ENCODE measurements at places on chromosomes 12 and 14. TPM values are rescaled to one million over a fixed set of nuclear protein-coding genes. Genes with fewer than 3 reads are reported as not detected.

GRCh38 chr12:5222729-5223128, 179.1 kb downstream of the KCNA5 start:
- H3K27me3 ChIP-seq = no peaks in the 10 kb centered on the region
- peaks cover 3% of the 10 kb centered on the region for H3K4me1 ChIP-seq
- H3K36me3 ChIP-seq = no peaks in the 10 kb centered on the region

DNA sequence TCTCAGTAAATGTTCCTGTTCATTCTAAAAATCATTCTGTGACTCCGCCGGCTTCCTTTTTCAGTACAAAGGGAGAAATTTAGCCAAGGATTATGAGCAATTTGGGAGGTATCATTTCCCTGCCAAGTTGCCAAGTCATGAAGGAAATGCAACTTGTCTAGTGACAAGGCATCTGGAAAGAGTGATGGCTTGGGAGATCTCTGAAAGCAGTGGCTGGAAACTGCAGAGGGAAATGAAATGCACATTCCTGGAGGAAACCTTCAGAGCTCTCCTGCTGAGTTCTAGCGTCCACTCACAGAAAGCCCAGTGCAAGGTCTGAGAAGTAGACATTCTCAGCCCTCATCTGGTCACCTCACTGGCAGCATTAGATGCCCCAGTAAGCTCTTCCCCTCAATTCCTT, 91.7 kb downstream of the GALC start:
- H3K27ac ChIP-seq = no peak overlapping the region
- H3K4me1 ChIP-seq = peaks cover 5% of the 10 kb centered on the region
- H3K36me3 ChIP-seq = no peaks in the 10 kb centered on the region

- H3K4me3 ChIP-seq = no peak overlapping the region
- peak; percentile 90 for DNase-seq
- H3K27me3 ChIP-seq = no peaks in the 10 kb centered on the region
- no peaks in the 10 kb centered on the region for H3K36me3 ChIP-seq
Observed at GRCh38 chr12:132500142-132500855, 10.3 kb downstream of the FBRSL1 start.

DNA sequence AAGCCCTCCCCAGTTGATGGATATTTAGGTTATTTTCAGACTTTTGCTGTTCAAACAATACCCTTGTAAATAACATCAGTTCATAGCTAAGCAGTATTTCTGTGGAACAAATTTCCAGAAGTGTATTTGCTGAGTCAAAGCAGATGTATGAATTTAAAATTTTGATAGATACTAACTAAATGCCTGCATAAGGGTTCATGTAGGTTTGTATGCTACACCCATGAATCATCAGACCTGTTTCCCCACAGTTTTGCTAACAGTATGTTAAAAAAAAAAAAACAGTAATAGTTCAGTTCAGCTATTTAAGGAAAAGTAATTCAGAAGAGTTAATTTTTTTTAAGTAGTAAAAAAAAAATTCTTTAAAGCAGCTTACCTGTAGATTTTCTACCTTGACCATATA, 236.1 kb upstream of the DIO2 start:
- no peak for DNase-seq
- no peak overlapping the region for H3K27ac ChIP-seq
- H3K27me3 ChIP-seq = no peaks in the 10 kb centered on the region
- H3K4me1 ChIP-seq = no peaks in the 10 kb centered on the region

Gene ARHGDIB
- total RNA-seq = 0.50 TPM

DNA sequence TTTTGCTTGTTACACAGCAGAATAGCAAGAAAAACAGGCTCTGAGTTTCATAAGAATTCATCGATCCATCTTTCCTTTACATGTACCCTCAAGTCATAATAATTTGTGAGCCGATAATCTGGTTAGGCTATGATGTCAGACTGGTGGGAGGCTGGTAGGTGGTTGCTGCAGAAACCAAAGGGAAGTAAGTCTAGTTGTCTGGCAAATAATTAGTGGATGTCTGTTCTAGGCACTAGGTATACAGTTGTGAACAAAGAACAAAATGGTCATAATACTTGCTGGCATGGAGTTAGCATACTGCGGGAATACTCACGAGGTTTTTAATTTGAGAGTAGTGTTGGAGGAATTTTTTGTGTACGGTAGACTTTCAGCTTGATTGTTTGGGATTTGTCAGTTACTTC, 8.8 kb downstream of the SUSD6 start:
- H3K36me3 ChIP-seq = no peaks in the 10 kb centered on the region
- DNase-seq = no peak
- H3K4me3 ChIP-seq = no peak overlapping the region
- H3K27ac ChIP-seq = no peak overlapping the region
- no peaks in the 10 kb centered on the region for H3K27me3 ChIP-seq

DNA sequence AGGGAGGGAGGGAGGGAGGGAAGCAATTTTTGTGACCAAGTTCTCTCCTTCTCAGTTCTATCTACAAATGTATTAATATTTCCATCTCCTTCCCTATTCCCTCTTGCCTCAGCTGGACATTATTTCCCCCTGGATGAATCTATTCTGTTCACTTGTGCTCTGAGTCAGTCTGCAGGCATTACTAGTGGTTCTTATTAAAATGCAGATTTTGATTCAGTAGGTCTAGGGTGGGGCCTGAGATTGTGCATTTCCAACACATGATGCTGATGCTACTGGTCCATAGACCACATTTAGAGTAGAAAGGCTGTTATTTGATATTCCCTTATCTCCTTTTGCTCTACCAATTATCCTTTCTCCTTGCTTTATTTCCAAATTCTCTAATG, 40.1 kb upstream of the YAF2 start:
- DNase-seq = no peak
- no peaks in the 10 kb centered on the region for H3K36me3 ChIP-seq
- H3K4me1 ChIP-seq = peaks cover 5% of the 10 kb centered on the region
- H3K27ac ChIP-seq = no peak overlapping the region

GRCh38 chr12:42445891-42446290, 119.9 kb downstream of the PPHLN1 start:
- no peak overlapping the region for H3K4me3 ChIP-seq
- DNase-seq = no peak
- no peaks in the 10 kb centered on the region for H3K4me1 ChIP-seq
- H3K27ac ChIP-seq = no peak overlapping the region
- peaks cover 81% of the 10 kb centered on the region for H3K36me3 ChIP-seq
- H3K27me3 ChIP-seq = no peaks in the 10 kb centered on the region

- no peaks in the 10 kb centered on the region for H3K36me3 ChIP-seq
- peaks cover 10% of the 10 kb centered on the region for H3K4me1 ChIP-seq
- DNase-seq = peak; percentile 64
- H3K27me3 ChIP-seq = no peaks in the 10 kb centered on the region
- no peak overlapping the region for H3K4me3 ChIP-seq
Observed at GRCh38 chr12:131882804-131883520, 11.5 kb upstream of the ULK1 start.

DNA sequence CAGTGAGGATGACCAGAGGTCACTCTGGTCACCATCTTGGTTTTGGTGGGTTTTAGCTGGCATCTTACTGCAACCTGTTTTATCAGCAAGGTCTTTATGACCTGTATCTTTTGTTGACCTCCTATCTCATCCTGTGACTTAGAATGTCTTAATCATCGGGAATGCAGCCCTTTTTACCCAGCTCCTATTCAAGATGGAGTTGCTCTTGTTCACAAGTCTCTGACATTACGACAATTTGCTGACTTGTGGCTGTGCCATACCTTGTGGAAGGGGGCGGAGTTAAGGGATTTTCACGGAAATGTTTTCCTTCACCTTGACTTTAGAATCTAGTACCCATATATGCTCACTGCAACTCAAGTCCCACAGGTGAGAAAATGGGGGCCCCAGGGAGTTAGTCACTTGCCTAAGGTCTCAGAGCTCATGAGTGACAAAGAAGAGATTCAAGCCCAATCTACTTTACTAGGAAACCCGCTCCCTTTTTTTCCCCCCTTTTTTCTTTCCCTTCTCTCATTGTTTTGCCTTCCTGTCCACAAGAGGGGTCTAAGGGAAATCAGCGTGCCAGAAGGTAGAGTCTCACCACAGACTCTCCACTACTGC, 2.7 kb upstream of the MAP1LC3B2 start:
- no peak overlapping the region for H3K4me3 ChIP-seq
- H3K27me3 ChIP-seq = peaks cover 8% of the 10 kb centered on the region
- H3K27ac ChIP-seq = no peak overlapping the region
- DNase-seq = no peak

DNA sequence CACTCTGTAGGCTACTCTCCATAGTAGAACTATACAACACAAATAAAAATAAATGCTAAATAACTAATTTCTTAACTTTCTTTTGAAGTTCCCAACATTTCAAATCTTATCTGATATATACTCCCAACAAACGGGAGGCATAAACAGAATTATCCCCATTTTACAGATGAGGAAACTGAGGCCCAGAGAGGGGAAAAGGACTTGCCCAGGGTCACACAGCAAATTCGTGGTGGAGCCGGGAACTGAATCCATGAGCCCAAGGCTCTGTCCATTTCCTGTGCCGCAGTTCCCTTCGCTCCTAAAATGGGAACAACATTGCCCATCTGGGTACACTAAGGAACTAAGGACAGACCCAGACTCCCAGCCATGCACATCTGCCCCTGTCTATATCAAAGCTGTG, 12.2 kb downstream of the ZNF384 start:
- no peaks in the 10 kb centered on the region for H3K4me1 ChIP-seq
- no peak for DNase-seq
- H3K36me3 ChIP-seq = peaks cover 99% of the 10 kb centered on the region

- no peaks in the 10 kb centered on the region for H3K27me3 ChIP-seq
- H3K36me3 ChIP-seq = peaks cover 25% of the 10 kb centered on the region
- DNase-seq = no peak
- H3K4me3 ChIP-seq = no peak overlapping the region
- no peaks in the 10 kb centered on the region for H3K4me1 ChIP-seq
- no peak overlapping the region for H3K27ac ChIP-seq
Observed at GRCh38 chr12:42541965-42542364, 47.6 kb downstream of the PRICKLE1 start.

DNA sequence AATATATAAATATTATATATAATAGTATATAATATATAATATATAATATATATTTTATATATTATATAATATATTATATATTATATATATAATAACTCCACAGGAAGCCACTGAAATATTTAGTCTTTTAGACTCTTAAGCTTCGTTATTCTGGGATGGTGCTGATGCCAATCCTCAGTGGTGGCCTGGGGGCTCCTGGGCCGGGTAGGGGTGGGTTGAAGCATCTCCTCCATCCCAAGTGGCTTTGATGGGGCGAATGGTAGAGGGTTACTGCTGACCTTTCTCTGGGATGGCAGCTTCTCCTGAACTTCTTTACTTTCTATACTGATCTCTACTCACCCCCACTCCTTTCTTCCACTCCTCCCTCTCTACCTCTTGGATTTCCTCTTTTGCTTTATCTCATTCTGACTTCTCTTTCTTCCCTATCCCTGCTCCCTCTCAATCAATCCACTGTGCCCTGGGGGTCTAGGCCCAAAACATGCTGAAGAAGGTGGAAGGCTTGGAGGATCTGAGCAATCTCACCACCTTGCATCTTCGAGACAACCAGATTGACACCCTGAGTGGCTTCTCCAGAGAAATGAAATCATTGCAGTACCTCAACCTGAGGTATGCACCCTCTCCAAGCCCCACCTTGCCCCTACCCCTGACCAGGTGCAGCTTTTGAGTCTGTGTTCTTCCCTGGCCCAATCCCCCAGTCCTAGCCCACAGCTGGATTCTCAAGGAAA, 4.8 kb upstream of the ENO2 start:
- H3K36me3 ChIP-seq = no peaks in the 10 kb centered on the region
- DNase-seq = no peak
- H3K27me3 ChIP-seq = peaks cover 11% of the 10 kb centered on the region
- H3K27ac ChIP-seq = no peak overlapping the region
- no peak overlapping the region for H3K4me3 ChIP-seq

Gene PRPF40B
- 45.6 TPM for total RNA-seq

GRCh38 chr14:55562135-55562534, 17.9 kb upstream of the KTN1 start:
- H3K4me3 ChIP-seq = no peak overlapping the region
- no peak overlapping the region for H3K27ac ChIP-seq
